Kidney (tissue), 22 donors: ENCODE measurements at places on chromosomes 5 and 9.

GRCh38 chr9:91178281-91179236 lies 183.2 kb downstream of the AUH start:
- no peak for DNase-seq

GRCh38 chr5:142175461-142176142 lies 67.0 kb downstream of the NDFIP1 start:
- no peak for DNase-seq

DNA sequence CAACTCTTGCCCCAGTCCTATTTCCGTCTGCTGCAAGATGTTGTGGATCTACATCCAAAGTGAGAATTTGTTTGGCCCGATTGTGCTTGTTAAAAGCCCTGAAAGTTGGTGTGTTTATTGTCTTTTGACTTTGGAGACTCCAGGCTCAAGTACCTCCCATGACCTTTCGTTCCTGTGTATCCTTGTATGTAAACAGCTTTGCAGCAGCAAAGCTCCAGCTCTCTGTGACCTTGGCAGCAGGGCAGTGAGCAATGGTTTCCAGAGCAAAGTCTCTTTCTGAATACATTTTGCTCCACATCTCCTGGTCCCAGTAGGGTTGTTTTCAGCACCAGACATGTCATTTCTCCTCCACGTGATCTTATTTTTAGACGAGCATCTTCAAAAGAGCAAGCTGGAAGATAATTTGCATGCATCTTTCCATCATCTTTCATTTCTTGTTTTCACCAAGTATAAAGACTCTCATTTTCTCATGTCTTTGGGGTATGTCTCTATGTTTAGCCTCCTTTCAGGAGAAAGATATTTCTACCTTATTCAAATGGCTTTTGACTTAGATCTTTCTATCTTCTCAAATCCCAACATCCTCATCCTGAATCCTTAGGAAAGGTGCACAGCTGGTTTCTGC lies 68.1 kb upstream of the ERCC6L2 start:
- DNase-seq = no peak

DNA sequence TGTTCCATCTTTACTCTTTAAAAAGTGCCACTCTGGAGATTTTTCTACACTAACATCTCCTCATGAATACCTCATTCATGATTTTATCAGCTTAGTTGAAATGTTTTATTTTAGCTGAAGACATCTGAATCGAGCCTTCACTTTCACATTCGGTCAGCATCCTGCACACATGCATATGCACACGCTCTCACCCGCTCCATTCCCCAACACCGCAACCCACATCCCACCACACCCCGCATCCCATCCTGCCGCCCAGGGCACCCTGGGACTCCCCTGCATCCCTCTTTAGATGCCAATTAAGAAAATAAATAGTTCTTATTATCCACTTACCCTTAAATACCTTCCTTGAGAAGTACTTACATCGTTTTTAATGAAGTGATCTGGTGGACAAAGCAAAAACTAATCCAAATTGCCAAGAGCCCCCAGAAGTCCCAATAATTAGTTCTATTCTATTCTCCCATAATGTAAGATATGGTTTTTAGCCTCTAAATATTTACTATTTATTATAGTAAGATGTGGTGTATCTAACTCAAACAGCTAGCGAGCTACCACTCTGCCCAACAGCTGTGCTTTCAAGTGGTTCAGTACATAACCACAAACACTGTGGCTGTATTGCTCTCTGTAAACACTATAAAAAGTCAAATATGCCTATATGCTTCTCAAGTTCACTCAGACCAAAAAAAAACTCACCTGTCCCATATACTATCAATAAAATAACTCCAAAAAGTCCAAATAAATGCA lies 38.2 kb downstream of the GZMK start:
- no peak for DNase-seq

DNA sequence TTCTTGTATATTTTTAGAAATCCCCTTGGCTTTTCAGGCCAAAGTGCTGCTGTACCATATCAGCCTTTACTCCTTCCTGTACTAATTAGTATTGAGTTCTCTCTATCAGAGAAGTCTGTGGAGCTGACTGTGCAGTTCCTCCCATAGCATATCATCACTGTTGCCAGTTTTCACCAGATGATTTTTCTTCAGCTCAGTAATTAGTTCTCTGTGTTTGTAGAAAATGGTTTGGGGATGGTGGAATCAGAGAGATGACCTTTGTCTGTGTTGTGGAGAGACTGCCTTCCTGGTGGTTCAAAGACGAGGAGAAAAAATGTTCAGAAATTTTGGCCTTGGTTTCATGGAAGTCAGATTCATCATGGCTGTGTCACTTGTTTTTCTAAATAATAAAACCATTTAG lies 227.5 kb upstream of the ACTBL2 start:
- no peak for DNase-seq

GRCh38 chr5:76849419-76850291 lies at the start of gene S100Z:
TSS of gene S100Z (plus strand) at chr5:76850014. CDS start at chr5:76875360, 25,346 bp downstream.
- DNase-seq = no peak

GRCh38 chr9:94554439-94555331 lies at the start of gene PCAT7:
TSS of gene PCAT7 (plus strand) at chr9:94555083.
- peak; percentile 74 for DNase-seq

DNA sequence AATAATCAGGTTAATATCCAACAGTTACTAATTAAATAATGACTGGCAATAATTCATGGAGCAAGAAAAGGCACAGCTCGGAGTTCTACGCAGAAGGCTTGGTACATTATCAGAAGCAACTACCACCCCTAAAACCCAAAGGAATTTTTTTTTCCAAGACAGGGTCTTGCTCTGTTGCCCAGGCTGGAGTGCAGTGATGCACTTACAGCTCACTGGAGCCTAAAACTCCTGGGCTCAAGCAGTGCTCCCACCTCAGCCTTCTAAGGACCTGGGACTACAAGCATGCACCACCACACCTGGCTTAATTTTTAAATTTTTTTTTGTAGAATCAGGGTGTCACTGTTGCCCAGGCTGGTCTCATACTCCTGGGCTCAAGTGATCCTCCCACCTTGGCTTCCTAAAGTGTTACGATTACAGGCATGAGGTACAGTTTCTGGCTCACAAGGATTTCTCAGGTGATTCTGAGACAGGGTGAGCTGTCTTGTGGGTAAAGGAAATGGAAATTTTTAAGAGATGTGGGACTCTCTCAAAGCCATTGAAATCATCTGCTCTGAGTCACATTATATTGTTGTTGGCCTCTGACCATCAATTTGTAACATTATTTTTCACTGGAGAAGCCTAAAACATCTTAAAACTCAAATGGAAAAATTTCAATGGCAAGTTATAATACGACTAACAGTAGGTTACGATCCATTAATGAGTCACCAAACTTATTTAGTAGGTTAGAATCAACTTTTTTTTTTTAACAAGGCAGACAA lies 19.7 kb upstream of the HSDL2 start:
- no peak for DNase-seq
